ENCODE measurements at places on chromosomes 7 and 10.

DNA sequence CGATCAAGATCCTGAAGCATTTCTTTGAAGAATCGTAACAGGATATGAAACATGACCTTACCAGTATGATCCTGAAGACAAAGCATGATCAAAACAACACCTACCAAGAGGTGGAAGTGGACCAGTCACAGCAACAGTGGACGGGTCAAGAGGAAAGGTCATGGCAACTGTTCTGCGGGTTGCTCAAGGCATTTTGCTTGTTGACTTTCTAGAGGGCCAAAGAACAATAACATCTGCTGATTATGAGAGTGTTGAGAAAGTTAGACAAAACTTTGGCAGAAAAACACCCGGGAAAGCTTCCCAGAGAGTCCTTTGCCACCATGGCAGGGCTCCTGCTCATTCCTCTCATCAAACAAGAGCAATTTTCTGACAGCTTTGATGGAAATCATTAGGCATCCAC, 65.6 kb upstream of the LRRC18 start:
- DNase-seq = no peak

DNA sequence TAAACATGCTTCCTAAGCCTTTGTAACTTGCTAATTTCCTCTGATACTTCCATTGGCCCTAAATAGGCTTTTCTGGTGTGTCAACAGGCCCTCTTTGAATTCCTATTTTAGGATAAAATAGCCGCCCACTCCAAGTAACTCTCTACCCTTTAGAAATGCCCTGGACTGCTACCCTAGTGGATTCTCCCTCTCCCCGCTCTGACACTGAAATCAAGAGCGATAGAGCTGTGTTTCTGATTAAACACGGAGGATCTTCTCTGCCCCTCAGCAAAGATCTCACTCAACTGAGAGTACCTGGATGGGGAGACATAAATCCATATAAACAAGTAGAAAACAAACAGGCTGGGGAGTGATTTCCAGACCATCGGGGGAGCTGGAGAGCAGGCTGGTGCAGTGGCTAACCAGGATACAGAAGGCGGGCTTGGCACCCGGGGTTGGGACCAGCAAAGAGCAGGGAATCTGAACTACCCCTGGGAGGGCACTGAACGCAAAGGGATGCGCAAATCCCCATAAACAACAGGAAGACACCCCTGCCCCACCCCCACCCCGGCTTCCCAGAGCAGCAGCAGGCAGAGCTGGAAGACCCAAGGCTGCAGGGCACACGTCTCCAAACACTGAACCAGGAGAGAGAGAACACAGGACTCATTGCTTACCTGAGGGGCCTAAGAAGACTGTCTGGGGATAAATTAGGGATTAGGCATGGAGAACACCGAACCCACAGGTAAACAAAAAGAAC, 2.5 kb downstream of the ASB13 start:
- no peak for DNase-seq

GRCh38 chr10:81570878-81571794, 303.9 kb upstream of the NRG3 start:
- no peak for DNase-seq

DNA sequence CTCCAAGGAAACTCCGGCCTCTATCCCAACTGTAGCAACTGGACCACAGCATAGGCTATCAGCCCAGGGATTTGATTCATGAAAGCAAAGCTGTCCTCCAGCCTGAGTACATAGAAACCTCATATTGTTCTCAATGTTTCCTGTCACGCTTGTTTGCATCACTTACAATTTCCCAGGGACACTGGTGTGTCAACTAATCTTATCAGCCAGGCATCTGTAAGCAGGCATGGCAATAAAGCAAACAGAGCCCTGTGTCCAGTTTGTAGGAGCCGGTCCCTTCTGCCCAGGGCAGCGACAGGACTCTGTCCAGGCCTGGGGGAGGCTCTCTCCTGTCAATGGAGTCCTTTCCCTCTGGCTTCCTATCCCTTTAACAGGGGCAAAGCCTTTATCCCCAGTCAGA, 23.0 kb upstream of the CDHR3 start:
- no peak for DNase-seq

All from astrocyte of the spinal cord (primary cell).